Thymus (tissue), 14 donors: ENCODE measurements at places on chromosomes 11 and 22. TPM values are rescaled to one million over a fixed set of nuclear protein-coding genes. Genes with fewer than 3 reads are reported as not detected.

- no peak for DNase-seq
- no peak overlapping the region for H3K27ac ChIP-seq
- peaks cover 20% of the 10 kb centered on the region for H3K4me1 ChIP-seq
Measured at GRCh38 chr11:78315724-78316123, 101.9 kb downstream of the GAB2 start.

- DNase-seq = no peak
- no peak overlapping the region for H3K27ac ChIP-seq
- no peaks in the 10 kb centered on the region for H3K36me3 ChIP-seq
- H3K4me1 ChIP-seq = no peaks in the 10 kb centered on the region
Measured at GRCh38 chr11:44876906-44877305, 73.8 kb downstream of the TP53I11 start.

DNA sequence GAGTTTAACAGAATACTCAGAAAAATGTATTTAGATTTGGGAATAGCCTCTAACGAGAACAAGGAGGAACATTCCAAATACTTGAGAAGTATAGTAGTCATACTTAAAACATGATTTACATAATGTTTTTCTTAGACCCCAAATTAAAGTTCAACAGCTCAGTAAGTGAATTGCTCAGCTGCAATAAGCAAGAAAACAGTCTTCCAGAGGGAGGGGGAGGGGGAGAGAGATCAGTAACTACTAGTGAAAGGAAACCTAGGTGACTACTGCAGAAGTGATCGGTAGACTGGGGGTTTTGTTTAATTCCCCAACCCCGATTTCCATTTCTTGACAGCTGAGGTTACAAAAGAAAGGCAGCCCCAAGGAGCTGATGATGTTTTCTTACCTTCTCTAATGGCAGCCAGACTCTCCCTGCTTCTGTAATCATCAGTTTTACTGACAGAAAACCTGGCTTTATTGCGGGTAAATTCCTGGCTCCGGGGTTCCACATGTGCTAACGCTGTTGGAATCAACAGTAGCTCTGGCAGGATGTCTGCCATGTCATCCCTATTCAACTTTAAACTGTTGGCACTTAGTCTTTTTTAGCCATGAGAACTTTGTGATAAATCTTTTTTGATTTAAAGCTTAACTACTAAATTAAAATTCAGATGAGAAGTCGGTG is 82.4 kb upstream of the BIRC3 start:
- no peaks in the 10 kb centered on the region for H3K27me3 ChIP-seq
- H3K4me3 ChIP-seq = no peak overlapping the region
- no peaks in the 10 kb centered on the region for H3K36me3 ChIP-seq
- H3K27ac ChIP-seq = no peak overlapping the region

- H3K27ac ChIP-seq = no peak overlapping the region
- no peaks in the 10 kb centered on the region for H3K27me3 ChIP-seq
- DNase-seq = no peak
- no peak overlapping the region for H3K4me3 ChIP-seq
- no peaks in the 10 kb centered on the region for H3K4me1 ChIP-seq
Measured at GRCh38 chr11:133692126-133692934, 153.0 kb downstream of the SPATA19 start.

DNA sequence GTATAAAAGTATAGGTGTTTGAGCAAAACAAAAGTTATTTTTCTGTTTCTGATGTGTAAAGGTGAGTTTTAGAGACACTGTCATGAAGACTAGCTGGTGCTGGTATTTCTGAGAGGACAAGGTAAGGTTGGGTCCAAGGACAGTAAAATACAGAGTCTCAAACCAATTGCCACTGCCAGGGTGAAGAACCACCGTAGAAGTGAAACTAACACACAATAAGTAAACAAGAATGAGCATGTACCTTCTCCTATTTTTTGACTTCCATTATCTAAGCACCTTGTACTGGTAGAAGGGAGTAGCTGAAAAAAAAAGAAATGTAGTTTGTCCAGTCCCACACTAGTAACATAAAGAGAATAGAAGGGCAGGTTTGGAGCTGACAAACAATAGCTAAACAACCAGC is 117.3 kb downstream of the TTC28 start:
- no peak overlapping the region for H3K27ac ChIP-seq
- no peak for DNase-seq
- H3K4me1 ChIP-seq = no peaks in the 10 kb centered on the region
- no peaks in the 10 kb centered on the region for H3K27me3 ChIP-seq
- H3K36me3 ChIP-seq = no peaks in the 10 kb centered on the region

Gene B3GAT3
- 29.4 TPM for total RNA-seq
